RPMI7951 (cell line): ENCODE measurements at places on chromosomes 6 and 20.

DNA sequence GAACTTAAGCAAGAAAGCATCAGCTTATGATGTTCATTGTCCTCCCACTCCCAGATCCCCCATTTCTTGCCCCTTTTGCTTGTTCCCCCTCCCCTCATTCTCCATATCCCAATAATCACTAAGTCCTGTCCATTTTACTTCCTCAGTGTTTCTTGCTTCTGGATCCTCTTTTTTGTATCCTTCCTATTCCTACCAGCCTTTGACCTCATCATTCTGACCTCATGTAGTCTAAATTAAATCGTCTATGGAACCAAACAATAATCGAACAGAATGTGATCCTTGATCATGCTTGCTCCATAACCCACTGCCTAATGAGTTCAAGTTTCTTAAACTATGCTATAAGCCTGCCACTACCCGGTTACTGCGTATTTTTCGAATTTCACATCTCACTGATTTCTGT lies 5.4 kb upstream of the RSPH3 start:
- DNase-seq, result no peak

GRCh38 chr20:14337400-14338171 lies at the start of gene FLRT3:
FLRT3 (minus strand) TSS chr20:14337612; CDS start chr20:14327506, 10,106 bp downstream.
- peak; percentile 70 for DNase-seq

DNA sequence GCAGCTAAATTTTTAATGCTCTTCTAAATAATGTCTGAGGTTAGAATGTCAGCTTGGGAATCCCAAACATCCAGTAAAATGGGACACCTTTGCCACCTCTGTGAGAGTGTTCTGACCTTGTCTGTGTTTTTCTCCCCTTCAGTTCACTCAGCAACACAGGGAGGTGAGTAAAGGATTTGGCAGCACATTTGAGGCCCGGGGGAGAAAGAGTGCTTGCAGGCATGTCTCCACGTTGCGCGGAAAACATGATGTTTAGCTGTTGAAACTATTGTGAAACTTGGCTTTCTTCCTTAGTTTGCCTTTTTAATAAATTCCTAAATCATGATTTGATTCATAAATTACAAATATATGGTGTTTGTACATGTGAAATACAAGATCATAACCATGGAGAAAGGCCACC lies 707.8 kb upstream of the FLRT3 start:
- DNase-seq, result no peak

- DNase-seq, result no peak
Measured at GRCh38 chr6:136646377-136646776, 96.2 kb upstream of the MAP7 start.

DNA sequence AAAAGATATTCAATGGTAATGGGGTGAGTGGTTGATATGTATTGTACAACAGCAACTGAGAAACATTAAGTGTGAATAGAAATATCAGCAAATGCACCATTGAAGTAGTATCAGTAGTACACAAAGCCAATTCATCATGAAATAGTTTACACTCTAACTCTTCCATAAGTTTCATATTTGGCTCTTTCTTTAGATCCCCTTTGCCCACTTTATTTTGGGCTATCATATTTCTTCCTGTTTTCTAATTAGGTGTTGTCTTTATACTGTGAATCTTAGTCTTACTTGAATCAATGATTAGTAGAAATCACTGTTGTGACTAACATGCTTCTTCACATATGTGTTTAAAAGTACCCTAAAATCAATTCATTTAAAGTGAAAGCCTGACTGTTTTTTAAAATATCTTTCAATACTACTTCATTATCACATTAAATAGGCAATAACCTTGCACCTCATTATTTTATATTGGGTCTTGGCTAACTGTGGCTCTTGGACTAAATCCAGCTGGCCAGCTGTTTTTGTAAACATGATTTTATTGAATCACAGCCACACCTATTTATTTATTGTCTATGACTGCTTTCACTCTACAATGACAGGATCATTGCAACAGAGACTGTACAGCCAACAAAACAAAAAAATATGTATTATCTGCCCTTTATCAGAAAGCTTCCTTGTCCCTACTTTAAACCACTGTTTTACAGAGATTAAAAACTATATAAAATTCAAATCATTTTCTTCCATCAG lies 38.9 kb downstream of the EYS start:
- DNase-seq, result no peak
